ENCODE measurements at places on chromosomes 6 and 20.

GRCh38 chr20:57918551-57918950 is 208.7 kb upstream of the PMEPA1 start:
- no peak for DNase-seq

DNA sequence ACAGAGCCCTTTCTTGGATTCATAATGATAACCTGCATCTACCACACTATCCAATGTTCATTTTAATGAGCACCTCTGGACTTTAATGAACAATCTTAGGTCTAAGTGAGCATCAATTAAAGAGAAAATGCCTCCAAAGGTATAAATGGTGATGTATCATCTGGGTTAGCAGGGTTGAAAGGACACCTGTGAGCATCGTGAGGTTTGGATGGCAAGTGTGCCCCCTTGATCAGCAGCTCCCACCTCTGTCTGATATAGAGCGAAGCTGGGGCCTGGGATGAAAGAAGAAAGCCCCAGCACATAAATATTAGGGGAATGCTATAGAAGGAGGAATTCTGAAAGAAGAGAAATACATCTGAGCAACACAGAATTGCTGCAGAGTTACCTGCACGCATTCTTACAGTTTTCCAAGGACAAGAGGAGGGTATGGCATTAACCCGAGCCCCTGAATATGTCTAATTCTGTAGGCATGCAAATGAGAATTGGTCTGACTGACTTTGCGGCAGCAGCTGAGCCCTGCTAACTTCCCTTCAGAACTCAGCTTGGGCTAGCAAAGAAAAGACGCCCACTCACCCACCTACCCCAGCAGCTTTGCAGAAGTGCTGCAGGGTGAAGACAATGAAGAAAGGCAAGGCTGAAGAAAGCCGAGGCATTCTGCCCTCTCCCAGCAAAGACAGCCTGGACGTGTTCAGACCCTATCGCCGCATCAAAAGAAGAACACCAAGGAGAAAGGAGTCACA is 136.2 kb downstream of the GMPR start:
- no peak for DNase-seq

- no peak for DNase-seq
These were observed 5.3 kb upstream of the GUCA1B start for GRCh38 chr6:42200035-42200434.

DNA sequence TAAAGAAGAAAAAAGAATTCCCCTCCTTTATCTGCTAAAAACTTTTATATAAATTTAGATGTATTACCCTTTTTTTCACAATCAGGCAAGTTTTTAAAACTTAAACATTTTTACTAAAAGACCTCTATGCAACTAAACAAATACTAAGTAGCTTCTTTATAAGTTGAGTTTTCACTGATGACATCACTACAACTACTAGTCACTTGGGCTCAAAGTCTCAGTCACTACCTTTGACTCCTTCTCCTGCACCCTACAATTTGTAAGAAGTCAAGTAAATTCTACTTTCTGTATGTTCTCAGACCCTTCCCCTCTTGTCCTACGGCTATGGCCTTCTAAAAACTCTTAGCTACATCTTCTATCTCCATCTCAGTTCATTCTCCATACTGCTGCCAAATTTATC is 11.2 kb downstream of the SUPT3H start:
- no peak for DNase-seq

DNA sequence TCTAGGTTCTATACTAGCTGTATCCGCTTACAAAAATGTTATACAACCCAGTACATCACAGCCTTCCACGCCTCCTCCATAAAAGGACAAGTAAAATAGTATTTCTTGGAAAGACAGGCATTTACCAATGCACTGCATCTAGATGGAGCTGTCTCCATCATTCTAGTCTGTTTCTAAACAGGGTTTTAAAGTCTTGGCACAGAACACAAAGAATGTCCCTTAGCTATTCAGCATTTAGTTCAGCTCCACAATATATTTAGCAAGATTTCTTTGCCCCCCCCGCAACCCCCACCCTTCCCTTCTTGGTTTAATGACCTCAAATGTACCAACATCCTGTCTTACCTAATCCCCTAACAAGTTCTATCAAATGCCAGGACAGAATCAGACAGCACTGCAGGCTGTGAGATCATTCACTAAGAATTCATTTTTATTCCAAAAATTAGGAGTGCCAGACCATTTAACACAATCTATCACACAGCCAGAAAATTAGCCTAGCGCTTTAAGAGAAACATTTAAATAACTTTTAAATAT is 198.6 kb downstream of the BACH2 start:
- no peak for DNase-seq

DNA sequence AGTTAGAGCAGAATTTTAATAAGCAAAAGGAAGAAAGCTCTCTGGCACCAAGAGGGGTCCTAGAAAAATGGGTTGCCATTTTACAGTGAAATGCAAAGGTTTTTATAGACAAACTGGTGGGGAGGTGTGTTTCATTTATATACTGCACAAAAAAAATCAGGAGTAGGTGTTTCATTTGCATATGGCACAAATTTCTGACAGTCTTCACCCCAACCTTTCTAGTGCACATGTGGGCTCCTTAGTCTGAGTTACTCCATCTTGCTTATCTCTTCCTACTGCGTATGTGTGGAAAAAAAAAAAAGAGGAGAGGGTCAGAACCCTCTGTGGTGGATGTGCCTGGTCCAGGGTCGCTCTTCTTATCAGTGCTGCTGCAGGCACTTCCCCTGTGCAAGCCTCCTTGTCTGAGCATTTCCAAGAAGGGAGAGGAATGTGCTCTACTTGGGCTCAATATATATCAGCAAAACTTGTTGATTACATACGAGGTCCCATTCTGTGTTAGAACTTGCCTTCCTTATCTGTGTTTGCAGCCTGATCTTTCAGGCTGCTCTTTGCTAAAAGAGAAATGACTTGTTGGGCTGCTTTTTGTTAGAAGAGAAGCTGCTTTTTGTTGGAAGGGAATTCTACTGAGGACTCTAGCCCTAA is 59.0 kb upstream of the MRAP2 start:
- DNase-seq, result no peak

DNA sequence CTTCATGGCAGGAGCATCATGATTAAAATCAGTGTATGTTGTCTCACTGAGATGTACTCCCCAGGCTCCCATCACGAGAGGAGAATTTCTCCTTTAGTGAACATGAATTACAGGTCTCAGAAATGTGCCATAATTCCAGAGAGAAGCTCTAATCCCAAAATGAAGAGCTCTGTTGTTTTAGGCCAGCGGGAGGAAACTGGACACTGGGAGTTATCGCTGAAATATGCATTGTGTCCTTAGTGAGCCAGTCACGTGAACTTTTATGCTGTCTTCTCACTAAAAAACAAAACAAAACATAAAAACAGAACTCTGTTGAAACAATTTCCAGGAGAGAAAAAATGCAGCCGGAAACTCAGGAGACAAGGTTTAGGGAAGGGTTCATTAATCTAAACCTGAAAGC is 315.7 kb upstream of the NT5E start:
- DNase-seq, result no peak

GRCh38 chr20:33334111-33334510 is 51.1 kb downstream of the BPIFB1 start:
- DNase-seq, result no peak

DNA sequence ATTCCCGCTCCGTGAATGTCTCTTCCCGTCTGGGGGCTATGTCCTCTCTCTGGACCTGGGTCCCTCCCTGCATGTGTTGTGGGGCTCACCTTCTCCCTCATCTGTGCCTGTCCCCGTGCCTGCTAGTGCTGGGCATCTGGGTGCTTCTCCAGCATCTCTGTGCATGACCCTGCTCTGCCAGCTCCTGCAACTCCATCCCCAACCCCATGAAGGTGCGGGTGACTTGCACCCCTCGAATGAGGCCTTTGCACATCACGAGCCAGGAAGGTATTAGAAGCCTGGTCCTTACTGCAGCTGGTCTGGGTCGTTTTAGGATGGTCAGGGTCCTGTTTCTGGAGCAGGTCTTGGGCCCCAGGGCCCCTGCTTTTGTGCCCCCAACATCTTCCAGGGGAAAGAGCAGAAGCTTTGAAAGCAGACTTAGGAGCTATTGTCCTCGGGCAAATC is 109.7 kb downstream of the AGPAT4 start:
- DNase-seq, result no peak

Measured in KG1 (cell line).